Forelimb muscle (tissue), 1 donor: ENCODE measurements at places on chromosomes 1 and 21. TPM values are rescaled to one million over a fixed set of nuclear protein-coding genes. Genes with fewer than 3 reads are reported as not detected.
A peak's percentile ranks its signal among the peaks of the same experiment; 100 is the strongest.

The OR2L8 gene
- polyA plus RNA-seq: not detected

DNA sequence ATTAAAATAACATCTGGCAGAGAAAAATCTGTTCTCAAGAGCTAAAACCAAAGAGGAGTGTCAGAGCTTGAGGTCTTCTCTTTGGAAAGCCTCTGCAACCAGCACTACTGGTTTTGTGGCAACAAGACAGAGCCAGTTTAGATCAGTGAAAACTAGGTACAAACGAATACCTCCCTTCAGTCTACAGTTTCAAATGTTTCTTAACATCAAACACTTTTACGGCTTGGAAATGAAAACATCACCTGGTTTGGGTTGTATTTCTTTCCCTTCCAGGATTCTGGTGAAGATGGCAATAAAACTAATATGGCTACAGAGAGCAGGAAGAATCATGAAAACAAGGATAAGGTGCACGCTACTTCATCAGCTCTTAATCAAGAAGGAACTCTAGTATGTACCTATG lies 339.4 kb upstream of the ESRRG start:
- no peak for DNase-seq

The LRRC7 gene
- 19.6 TPM for polyA plus RNA-seq

GRCh38 chr1:154837672-154838171 lies 32.4 kb downstream of the KCNN3 start:
- no peak for DNase-seq

The COL24A1 gene
- polyA plus RNA-seq: 5.5 TPM

The LTN1 gene
- 22.5 TPM for polyA plus RNA-seq

DNA sequence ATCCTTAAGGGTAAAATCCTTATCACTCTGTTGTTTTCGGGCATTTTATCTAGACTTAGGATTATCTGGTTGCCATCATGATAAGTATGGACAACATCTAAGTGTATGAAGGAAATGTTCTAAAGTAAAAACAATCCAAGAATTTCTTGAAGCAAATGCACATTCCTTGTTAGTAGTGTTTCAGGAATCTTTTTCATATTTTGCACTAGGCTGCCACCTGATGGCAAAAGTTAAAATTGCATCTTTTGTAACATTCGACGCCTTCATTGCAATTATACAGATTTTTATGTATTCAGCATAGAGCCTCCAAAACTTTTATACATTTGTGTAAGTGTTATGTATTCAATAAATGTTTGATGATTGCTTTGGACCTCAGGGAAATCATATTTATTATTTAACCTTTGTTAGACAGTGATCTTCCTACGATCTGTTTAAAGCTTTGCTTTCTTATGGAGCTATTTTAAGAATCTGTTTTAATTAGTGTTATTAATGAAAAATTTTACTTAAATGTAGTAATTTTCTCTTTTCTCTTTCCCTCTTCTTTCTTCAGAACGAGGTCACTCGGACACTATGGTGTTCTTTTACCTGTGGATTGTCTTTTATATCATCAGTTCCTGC lies 49.4 kb upstream of the KIAA1614 start:
- DNase-seq: peak; percentile 24

- no peak for DNase-seq
Measured at GRCh38 chr1:217049721-217050120, 326.5 kb upstream of the ESRRG start.

DNA sequence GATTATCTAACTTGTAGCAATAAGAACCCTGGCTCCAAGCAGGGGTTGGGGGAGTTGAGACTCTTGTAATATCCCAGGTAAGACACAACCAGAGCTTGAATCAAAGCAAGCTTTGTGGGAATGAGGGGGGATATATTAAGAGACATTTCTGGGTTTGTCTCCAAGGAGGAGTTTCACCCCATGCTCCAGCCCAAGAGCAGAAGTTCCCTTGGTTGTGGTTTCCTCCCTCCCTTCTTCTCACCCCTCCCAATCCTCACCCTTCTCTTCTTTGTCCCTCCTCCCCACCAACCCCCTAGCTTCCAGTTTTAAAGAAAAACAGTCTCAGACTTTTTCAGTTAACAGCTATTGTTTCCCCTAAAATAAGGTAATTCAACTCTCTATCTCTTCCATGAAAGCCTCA lies 11.9 kb downstream of the TRAF3IP3 start:
- DNase-seq: no peak

GRCh38 chr21:35138665-35139381 lies 89.7 kb upstream of the RUNX1 start:
- DNase-seq: no peak

The RBP7 gene
- polyA plus RNA-seq: 3.2 TPM

The PRRX1 gene
- polyA plus RNA-seq: 167 TPM

The S100A9 gene
- 21.2 TPM for polyA plus RNA-seq

- no peak for DNase-seq
Measured at GRCh38 chr1:33317354-33317753, 3.5 kb downstream of the A3GALT2 start.

DNA sequence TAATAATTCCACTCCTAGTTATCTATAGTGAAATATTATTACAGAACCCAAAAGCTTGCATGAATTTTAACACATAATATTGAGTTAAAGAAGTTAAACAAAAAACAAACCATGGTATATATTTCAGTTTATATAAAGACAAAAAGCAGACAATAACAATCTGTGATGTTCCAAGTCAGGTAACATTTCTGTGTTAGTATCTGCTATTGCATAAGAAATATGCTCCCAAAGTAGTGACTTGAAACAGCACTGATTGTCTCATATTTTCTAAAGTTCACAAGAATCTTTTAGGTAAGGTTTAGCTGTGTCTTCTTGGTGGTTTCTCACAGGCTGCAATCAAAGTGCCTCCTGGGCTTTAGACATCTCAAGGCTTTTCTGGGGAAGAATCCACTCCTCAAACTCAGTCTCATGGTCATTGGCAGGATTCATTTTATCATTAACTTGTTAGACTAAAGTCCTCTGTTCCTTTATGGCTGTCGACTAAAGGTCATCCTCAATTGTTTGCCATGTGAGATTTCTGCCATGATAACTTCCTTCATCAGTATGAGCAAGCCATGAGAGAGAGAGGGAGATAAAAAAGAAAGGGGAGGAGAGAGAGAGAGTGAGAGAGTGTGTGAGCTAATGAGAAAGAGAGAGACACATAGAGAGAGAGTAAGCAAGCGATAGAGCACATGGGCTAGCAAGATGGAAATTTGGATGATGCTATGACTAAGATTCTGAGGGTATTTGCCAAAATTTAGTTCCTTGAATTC lies 19.9 kb downstream of the GBP1 start:
- DNase-seq: no peak

DNA sequence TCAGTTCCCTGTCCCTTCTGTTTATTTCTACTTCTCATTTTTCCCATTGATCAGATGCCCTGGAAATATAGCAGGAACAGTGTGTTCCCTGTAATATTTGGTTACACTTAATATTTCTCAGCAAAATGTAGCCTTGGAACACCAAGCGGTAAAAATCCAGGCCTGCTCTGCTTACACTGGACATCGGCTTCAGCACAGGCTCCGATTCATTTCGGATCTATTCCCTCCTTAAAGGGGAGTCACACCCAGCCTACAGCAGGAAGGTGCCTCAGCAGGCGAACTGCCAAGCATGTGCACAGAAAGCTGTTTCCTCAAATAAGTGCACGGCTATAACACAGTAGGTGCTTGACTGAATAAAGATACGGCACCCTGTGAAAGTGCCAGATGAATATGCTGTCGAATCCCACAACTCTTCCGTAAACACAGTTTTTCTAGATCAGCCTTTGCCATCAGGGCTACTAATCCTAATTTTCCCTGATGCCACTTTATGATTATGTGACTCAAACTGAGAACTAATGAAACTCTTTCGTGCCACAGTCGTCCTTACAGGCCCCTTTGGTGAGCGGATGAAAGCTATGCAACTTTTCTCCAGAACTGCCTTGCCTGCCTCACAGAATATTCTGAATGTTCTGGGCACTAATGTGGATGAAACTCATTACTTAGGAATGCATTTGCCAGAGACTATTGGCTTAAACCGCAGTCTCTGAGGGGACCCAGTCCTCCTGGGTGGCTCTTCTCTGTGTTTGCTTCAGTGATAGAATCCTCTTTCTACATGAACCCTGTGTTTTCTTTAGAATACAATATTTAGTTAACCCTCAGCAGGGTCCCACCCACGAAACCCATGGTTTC lies 275.5 kb upstream of the RUNX1 start:
- DNase-seq: no peak

- no peak for DNase-seq
Measured at GRCh38 chr1:65009176-65009575, 42.8 kb upstream of the JAK1 start.

- no peak for DNase-seq
Measured at GRCh38 chr1:53477651-53478501, 18.7 kb downstream of the DMRTB1 start.
